ENCODE measurements at places on chromosomes 7 and 10.
A peak's percentile ranks its signal among the peaks of the same experiment; 100 is the strongest.

DNA sequence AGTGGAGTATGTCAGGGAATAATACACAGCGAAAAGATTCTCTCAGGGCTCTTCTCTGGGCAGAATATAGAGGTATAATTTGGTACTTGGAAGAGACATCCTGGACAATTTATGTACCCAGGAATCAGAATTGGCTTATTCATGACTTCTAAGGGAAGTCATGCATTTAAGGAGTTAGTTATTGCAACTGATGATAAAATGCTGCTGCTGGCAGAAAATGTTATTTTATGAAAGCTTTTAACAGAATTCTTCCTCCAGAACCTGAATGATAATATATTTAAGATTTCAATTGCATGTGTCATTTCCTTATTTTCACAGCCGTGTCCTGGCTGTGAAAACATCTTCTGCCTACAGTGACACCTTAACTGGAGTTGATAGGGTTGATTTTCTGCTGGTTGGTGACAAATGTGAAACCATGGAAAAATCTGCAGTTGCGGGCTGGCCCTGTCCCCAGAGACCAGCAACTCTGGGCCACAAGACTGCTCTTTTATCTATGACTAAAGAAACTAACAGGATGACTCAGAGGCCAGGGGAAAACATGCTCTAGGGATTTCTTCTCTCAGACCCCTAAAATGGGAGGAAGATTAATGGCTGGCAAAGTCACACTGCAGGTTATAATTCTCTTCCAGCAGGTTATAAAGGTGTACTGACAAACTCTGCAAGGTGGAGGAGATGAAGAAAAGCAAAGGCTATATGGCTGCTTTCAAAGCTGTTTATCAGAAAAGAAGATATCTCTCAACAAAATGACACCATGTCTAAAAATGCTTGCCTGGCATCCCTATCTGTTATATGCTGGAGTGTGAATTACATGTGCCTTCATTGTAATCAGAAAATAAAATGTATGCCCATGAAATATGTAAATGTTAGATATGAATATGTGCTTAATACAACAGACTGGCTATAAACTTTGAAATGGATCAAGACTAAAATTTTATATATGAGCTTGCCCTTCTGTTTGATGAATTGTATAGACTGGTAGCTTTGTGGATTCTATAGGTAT is 12.1 kb upstream of the TRUB1 start:
- no peak for DNase-seq

DNA sequence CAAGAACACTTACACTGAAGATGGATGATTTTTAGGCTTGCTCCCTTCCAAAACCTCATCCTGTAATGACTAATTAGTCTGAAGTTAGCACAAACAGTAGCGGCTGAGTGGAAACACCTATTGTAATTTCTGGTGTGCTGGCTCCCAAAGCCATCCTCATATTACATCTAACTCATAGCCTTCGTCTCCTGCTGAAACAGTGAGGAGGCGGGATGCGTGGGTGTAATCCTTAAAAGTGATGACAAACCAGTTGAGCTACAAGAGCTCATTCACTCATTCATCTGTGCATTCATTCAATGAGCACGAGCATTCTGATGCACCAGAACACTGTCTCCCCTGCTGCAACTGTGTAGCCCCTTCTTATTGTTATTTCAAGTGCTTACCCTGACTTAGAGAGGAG is 235.3 kb downstream of the CALN1 start:
- no peak for DNase-seq

- DNase-seq: no peak
Measured at GRCh38 chr10:36764823-36765222, 360.6 kb upstream of the ANKRD30A start.

- no peak for DNase-seq
Measured at GRCh38 chr10:88866454-88866853, 13.6 kb upstream of the STAMBPL1 start.

GRCh38 chr10:66586073-66586472 is 339.8 kb upstream of the LRRTM3 start:
- DNase-seq: no peak

GRCh38 chr7:20647908-20648776 is 32.7 kb downstream of the ABCB5 start:
- DNase-seq: peak; percentile 29

DNA sequence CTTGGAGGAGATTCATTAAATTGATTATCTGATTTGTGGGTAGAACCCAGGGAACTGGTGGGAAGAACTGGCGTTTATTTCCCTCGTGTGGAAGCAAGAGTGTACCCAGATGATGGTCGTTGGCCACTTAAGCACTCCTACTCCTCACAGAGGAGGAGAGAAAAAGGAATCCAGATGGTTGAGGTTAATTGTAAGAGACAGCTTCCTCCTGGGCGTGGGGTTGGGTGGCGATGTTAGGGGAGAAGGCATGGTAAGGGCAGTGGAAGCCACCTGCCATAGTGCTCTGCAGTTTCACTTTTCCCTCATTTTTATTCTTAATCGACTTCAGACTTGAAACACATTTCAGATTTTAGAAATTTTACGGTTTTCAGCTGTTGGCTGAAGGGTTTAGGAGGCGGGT is 104.1 kb downstream of the DOCK1 start:
- DNase-seq: no peak

- no peak for DNase-seq
Measured at GRCh38 chr7:151232917-151233701, 826 bp downstream of the CHPF2 start.

GRCh38 chr7:54394834-54395233 is 147.3 kb upstream of the VSTM2A start:
- peak; percentile 28 for DNase-seq

- no peak for DNase-seq
Measured at GRCh38 chr10:16626697-16627096, 105.0 kb upstream of the C1QL3 start.

DNA sequence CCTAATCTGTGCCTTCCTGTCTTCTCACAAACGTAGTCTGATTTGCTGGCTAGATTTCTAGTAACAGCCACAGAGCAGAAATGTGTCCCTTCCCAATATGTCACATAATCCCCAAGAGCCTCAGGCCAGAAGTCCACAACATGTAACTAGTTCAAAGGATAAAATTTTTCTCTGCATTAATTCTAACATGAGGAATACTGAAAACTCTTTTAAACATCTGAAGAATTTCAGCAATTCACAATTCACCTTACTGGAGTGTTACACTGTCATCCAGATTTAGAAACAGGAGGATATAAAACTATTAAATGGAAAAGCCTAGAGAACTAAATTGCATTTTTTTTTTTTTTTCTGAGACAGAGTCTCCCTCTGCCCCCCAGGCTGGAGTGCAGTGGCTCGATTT is 2.5 kb upstream of the DDX56 start:
- no peak for DNase-seq

DNA sequence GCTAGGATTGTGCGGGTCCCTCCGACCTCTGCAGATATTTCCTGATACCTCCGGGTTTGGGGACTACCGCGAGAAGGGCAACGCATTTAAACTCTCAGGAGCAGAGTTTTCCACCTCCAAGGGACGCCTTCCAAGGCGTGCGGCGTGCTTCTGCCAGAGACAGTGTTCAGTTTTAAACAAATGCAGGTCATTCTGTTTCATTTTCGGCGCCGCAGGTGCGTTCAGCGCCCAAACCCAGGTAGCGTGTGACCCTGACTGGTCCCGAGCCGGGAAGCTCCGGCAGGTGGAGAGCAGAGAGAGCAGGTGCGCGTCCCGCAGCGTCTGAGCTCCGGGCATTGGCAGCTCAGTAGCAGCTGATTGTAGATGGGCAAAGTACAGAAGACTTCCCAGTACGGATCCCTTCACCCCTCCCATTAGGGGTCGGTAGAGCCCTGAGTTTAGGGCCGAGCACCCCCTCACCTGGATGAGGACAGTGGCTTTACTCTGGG is 1.4 kb upstream of the CYP26A1 start:
- DNase-seq: no peak

DNA sequence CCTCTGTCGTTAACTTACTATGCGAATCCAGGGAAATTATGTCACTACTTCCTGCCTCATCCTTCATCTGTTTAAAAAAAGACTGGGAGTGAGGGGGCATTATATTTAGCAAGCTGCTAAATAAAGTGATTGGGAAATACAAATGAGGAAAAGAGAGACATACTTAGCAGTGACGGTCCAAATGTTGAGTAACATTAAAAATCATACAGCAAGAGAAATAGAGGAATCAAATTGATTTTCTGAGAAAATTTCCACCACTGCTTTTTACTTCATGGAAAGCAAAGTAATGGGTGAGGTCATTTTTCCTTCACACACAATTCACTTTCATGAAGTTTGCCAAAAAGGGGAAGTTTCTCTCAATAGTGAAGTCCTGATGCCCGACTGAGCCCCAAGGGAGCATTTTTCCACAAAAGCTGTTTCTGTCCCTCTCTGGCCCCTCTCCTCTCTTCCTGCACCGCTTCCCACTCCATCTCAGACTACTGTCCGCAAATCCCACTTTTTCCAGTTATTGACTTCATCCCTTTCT is 61.9 kb upstream of the ADO start:
- DNase-seq: no peak

DNA sequence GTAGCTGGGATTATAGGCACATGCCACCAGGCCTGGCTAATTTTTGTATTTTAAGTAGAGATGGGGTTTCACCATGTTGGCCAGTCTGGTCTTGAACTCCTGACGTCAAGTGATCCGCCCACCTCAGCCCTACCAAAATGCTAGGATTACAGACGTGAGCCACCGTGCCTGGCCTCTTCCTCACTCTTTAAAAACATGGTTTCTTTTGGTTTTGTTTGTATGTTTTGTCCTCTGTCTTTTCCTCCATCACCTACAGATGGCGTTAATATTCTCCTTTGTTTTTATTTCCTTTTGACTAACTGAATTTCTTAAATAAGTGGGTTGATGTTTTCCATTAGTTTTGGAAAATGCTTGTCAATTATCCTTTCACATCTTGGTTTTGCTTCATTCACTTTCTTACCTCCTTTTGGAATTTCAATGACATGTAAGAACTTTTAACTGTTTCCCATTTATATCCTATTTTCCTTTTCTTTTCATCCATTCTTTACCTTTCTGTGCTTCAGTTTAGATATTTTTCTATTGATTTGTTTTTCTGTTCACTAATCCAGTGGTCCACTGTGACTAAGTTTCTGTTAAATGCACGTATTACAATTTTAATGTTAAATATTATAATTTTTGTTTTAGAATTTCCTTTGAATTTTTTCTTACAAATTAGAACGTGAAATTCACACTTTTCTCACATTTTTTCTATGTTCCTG is 104.1 kb downstream of the ZNF467 start:
- no peak for DNase-seq

DNA sequence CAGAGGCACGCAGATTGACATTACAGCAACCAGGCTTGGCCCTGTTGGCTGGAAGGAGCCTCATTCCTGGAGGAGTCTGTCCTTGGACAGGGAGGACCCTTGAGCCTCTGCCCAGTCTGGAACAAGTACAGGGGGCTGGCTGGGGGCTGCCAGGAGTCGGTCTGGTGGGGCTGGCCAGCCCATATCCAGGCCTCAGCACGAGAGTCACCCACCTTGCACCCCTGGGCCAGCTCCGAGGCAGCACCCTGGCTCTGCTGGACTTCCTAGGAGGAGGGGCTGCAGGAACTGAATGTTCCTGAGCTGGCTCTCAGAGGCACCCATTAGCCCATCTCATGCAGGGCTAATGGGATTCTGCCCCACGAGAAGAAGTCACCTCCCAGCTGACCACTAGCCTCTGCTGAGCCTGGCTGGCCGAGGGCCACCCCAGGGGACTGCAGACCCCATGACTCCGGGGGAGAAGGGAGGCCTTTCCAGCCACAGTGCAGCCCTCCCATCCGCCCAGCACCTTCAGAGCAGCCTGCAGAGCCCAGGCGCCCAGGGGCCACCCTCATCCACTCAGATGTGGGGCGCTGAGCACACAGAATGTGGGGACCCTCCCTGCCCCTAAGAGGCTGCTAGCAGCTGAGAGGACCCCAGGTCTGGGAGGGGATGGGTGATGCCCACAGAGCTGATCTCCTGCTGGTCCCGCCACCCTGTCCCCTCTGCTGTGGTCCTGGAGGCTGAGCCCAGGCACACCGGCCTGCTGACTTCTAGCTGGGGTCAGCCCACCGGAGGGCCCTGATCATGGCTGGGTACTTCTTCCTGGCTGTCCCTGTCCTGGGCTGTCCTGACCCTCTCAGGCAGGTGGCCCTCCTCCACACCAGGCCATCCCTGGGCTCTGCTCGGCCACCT is 14.8 kb upstream of the INPP5A start:
- DNase-seq: no peak

DNA sequence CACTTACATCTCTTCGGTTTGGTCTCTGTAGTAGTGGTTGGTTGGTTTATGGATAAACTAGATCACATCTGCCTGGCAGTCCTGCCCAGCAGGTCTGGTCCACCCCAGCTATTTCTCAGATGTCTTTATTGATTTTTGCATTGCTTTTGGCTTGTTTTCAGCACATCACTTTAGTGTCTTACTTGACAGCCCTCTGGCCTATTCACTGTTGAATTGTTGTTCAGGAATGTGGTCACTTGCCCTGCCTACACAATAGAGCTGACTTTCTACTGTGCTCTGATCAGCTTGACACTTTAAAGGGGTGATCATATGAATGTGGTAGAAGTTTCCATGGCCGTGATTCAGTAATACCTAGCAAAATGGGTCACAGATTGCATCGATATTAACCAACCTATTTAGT is 719.2 kb upstream of the LRRN3 start:
- no peak for DNase-seq

- DNase-seq: no peak
Measured at GRCh38 chr7:771234-772004, 44.3 kb upstream of the PRKAR1B start.

DNA sequence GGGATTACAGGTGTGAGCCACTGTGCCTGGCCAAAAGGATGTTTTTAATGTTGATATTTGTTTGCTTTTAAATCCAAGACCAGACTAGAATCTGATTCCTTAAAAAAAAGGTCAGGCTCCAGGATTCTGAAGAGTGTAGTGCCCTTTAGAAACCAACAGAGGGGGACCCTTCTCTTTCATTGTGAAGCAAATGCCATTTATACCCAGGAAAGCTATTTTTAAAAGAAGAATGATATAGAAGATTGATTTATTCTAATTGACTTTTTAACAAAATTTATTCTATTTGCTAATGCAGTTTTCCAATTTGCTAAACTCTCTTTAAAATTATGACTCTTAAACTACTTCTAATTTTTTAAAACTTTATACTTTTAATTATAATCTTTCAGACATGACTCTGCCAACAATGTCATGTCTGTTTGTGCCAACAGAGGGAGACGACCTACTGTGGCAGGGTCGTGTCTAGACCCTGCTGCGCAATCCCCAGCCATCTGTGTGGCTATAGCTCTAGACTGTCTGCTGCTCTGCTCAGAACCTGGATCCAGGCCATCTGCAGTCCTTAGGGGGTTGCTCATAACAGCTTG is 201.0 kb upstream of the IMMP2L start:
- peak; percentile 69 for DNase-seq

GRCh38 chr7:157515342-157516041 is 178.7 kb downstream of the DNAJB6 start:
- DNase-seq: no peak

- DNase-seq: no peak
Measured at GRCh38 chr10:91033324-91033950, 112.5 kb upstream of the ANKRD1 start.
